ENCODE measurements at places on chromosomes 3 and 15.

- DNase-seq: no peak
Observed at GRCh38 chr15:65333148-65333820, 28.8 kb downstream of the RNU5B-1 start.

GRCh38 chr15:92112180-92112579 is 258.7 kb downstream of the SLCO3A1 start:
- DNase-seq: no peak

GRCh38 chr3:41629072-41629471 is 332.8 kb downstream of the ULK4 start:
- no peak for DNase-seq

DNA sequence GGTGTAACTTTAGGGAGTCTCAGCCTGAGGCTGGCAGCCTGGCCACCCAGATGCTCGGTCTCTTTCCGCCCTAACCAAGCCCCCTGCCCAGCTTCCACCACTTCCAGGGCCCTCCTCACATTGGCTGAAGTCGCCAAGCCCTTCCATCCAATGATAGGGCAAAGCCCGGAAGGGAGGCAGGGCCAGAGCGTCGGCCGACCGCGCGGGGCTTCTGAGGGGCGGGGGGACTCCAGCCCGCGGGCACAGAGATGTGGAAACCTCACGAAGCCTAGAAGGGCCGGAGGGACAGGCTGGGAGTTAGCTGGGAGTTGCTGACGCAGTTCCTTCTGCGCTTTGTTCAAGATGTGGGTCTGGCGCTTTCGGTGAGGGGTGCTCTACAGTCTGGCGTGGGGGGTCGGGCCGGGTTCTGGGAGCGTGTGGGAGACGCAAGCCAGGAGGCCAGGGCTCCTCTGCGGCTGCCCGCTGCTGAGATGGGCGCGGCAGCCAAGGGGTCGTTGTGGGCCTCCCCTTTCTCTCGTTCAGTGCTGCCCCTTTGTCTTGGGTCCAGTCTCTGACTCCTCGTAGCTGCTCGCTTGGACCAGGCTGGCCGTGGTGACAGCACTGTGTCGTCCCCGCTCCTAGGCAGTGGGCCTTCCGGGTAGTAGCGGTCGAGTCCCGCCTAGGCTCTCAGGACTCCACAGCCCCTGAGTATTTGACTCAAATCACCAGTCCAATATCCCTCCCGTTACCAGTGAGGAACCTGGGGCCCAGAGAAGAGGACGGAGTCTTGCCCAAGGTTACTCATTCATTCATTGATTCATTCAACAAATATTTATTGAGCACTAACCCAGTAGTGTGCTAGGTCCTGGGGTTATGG is at the start of gene ZNF660:
Gene ZNF660 (plus strand): TSS at position 319 of the 856 bp plus-strand sequence. CDS start 9,230 bp downstream, outside the sequence.
- peak; percentile 92 for DNase-seq

DNA sequence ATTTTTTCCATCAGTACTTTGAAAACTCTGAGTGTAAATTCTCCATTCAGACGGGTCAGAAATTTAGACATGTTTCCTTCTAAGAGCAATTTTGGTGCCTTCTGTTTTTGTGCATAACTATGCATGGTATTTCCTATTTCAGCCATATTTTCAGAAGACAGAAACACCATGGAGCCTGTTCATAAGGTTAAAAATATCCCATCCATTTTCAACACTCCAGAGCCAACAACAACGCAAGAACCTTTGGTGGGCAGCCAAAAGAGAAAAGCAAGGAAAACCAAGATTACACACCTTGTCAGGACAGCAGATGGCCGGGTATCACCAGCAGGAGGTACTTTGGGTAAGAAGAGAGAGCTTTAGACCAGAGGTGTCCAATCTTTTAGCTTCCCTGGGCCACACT is 275.6 kb downstream of the BBX start:
- DNase-seq: no peak

- no peak for DNase-seq
Observed at GRCh38 chr3:30181581-30181980, 424.8 kb upstream of the TGFBR2 start.

Measured in esophagus muscularis mucosa (tissue), 4 donors.